ENCODE measurements at places on chromosomes 11 and 22.

DNA sequence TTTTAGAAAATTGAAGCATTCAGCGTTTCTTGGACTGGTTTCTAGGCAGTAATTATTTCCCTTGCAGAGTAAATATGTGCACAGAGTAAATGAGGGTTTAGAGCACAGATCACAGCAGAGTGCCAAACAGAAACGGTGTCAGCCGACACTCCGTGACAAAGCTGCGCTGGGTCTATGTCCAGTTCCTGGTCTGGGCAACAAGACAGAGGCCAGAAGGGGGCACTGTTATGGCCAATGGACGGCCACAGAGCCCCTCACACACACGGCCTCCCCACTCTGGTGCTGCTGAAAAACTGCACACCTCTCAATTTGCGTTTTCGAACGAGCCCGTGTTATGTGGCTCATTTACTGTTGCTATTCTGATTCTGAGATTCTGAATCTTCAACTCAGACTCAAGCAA lies 180.7 kb downstream of the MPPED1 start:
- peaks cover 2% of the 10 kb centered on the region for H3K36me3 ChIP-seq
- no peak overlapping the region for H3K4me3 ChIP-seq
- no peaks in the 10 kb centered on the region for H3K4me1 ChIP-seq
- peak; percentile 18 for DNase-seq

- no peaks in the 10 kb centered on the region for H3K4me1 ChIP-seq
- no peak for DNase-seq
- no peaks in the 10 kb centered on the region for H3K36me3 ChIP-seq
- H3K27ac ChIP-seq, result no peak overlapping the region
- no peak overlapping the region for H3K4me3 ChIP-seq
Observed at GRCh38 chr11:57920971-57921370, 102.7 kb upstream of the OR9Q1 start.

- no peaks in the 10 kb centered on the region for H3K36me3 ChIP-seq
- H3K4me3 ChIP-seq, result no peak overlapping the region
- no peak for DNase-seq
- H3K4me1 ChIP-seq, result peaks cover 39% of the 10 kb centered on the region
Observed at GRCh38 chr22:20232781-20233180, 35.3 kb downstream of the RTN4R start.

DNA sequence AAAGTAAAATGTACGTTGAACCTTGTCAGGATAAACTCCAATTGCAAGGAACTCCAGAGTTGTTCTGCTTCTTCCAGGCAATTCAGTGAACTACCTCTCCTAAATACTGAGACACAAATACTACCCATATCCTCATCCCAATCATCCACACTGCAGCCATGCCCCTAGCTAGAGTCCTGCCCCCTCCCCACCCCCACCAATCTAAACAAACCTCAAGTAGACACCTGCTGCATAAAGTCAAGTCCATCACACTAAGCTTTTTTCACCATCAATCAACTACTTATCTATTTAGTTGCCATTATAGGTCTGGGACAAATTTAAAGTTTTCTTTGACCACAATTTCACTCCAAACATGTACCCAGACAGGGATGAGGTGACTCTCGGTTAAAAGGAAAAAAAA lies 93.2 kb upstream of the APOA1 start:
- H3K27ac ChIP-seq, result no peak overlapping the region
- H3K4me1 ChIP-seq, result peaks cover 36% of the 10 kb centered on the region
- peaks cover 25% of the 10 kb centered on the region for H3K36me3 ChIP-seq
- peaks cover 6% of the 10 kb centered on the region for H3K27me3 ChIP-seq

DNA sequence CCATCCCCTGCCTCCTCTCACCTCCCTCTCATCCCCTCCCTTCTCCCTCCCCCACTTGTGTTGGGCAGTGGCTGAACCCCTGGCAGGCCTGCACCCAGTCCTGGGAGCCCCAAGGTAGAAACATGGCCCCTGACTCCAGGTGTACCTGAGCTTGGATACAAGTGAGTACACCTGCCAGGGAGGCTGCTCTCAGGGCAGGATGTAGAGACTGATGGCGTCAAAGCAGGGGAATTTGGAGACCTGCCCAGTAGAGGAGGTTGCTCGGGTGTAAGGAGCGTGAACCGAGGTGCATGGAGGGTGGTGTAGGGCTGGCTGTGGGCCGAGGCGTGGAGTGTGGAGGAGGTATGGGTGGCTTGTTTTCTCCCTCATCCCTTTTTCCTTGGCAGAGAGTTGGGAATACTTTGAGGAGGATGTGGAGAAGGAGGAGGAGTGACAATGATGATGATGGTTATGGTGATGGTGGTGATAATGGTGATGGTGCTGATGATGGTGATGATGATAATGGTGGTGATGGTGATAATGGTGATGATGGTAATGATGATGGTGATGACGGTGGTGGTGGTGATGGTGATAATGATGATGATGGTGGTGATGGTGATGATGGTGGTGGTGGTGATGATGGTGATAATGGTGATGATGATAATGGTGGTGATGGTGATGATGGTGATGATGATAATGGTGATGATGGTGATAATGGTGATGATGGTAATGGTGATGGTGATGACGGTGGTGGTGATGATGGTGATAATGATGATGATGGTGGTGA lies 12.3 kb downstream of the MRGPRG start:
- H3K36me3 ChIP-seq, result no peaks in the 10 kb centered on the region
- H3K27me3 ChIP-seq, result peaks cover 38% of the 10 kb centered on the region
- H3K4me1 ChIP-seq, result peaks cover 25% of the 10 kb centered on the region
- no peak for DNase-seq

DNA sequence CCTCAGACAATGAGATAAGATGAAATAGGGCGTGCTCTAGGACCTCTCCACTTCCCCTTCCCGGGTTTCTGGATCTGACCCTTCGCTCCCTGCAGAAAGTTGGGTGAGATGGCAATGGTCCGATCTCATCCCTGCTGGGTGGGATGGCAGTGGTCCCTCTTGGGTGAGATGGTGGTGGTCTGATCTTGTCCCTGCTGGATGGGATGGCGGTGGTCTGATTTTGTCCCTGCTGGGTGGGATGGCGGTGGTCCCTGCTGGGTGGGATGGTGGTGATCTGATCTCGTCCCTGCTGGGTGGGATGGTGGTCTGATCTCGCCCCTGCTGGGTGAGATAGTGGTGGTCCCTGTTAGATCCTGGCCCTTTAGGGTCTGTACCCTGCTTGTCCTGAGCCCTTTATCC lies 21.3 kb downstream of the ST14 start:
- no peaks in the 10 kb centered on the region for H3K36me3 ChIP-seq
- H3K4me3 ChIP-seq, result peak overlapping the region; percentile 18
- DNase-seq, result no peak
- no peak overlapping the region for H3K27ac ChIP-seq

DNA sequence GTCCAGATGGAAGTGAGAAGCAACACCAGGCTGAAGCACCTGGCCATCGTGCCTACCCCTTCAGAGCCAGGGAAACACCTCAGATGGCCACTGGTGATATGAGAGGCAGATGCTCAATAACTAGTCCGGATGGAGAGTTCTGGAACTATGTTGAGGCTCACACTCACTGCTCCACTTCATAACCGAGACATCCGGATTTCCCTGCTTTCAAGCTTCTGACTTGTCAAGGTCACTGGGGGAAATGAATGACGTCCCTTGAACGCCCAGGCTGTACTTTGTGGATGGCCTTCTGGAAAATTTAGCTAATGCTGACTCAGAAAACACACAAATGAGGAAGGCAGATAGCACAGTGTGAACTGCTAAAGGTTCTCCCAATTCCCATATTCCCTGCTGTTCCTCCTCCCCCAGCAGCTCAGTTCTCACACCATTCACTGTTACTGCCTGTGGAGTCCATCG lies at the start of gene LYVE1:
Gene LYVE1, minus strand, starts transcription at position 180 of the 456 bp plus-strand sequence. Its CDS starts 133 bp downstream, at position 47.
- H3K4me1 ChIP-seq, result no peaks in the 10 kb centered on the region
- H3K27me3 ChIP-seq, result peaks cover 10% of the 10 kb centered on the region
- no peaks in the 10 kb centered on the region for H3K36me3 ChIP-seq
- no peak within 1 kb of the TSS for H3K4me3 ChIP-seq

- H3K4me3 ChIP-seq, result no peak overlapping the region
- H3K27ac ChIP-seq, result no peak overlapping the region
- no peaks in the 10 kb centered on the region for H3K36me3 ChIP-seq
Observed at GRCh38 chr22:48238966-48239365, 1476.5 kb downstream of the TBC1D22A start.

- H3K4me3 ChIP-seq, result no peak overlapping the region
- peak; percentile 46 for DNase-seq
- peaks cover 27% of the 10 kb centered on the region for H3K4me1 ChIP-seq
- no peaks in the 10 kb centered on the region for H3K36me3 ChIP-seq
Observed at GRCh38 chr11:126573325-126573978, 218.0 kb downstream of the ST3GAL4 start.

DNA sequence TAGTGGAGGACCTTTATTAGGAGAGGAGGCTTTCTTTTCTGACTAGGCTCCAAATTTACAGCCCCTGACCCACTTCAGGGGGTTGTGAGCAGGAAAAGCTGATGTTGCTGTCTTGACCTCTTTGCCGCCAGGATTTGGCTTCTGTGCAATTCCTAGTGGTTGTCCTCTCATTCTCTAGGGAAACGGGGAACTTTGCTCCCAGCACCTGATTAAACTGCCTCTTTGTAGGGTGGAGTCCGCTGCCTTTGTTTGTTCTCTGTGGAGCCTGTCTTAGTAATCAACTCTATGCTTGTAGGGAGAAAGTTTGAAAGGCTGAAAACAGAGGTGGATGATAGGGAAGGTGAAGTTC lies 16.3 kb downstream of the CTNND1 start:
- H3K4me3 ChIP-seq, result peak overlapping the region; percentile 64
- no peak for DNase-seq
- no peaks in the 10 kb centered on the region for H3K27me3 ChIP-seq
- peak overlapping the region; percentile 97 for H3K27ac ChIP-seq
- H3K4me1 ChIP-seq, result peaks cover 86% of the 10 kb centered on the region
- peaks cover 21% of the 10 kb centered on the region for H3K36me3 ChIP-seq

DNA sequence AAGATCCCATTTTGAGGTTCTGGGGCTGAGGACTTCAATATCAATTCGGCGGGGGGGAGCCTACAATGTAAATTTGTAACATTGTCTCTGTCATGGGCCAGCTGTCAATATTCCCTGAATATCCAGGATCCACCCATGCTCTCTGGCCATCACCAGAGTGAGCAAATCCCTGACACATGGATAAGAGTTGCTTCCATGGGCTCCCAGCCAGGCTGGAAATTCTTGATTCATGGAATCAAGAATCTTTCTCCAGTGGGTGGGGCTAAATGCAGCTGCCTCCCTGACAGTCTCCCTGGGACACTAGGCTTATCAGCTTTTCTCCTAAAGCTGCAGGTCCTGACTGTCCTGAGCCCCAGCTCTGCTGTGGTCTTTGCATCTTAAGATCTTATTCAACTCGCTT lies 86.9 kb upstream of the IGLL5 start:
- no peak overlapping the region for H3K4me3 ChIP-seq
- H3K4me1 ChIP-seq, result no peaks in the 10 kb centered on the region
- H3K36me3 ChIP-seq, result no peaks in the 10 kb centered on the region
- H3K27ac ChIP-seq, result no peak overlapping the region

DNA sequence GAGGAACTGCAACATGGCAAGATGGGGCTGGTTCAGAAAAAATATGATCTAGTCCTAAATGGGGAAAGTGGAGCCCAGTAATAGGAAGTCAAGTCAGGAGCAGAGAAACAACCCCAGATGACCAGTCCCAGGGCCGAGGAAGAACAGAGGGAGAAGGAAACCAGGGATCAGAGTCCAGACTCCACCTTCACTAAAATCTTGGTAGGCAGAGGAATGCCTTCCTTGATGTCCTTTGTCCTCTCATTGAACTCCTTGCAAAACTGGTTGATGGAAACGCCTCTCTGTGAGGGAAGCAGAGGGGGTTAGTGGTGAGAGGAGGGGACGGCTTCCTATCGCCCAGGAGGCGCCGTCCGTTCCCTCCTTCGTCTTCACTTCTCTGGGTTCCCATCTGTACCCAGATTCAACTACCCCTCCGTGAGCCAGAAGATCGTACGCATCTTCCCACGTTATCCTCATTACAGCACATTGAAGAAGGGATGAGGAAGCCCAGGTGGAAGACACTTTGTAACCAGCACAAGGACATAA lies 607 bp downstream of the MRPL11 start:
- peak overlapping the region; percentile 96 for H3K4me3 ChIP-seq
- peak overlapping the region; percentile 49 for H3K27ac ChIP-seq
- H3K27me3 ChIP-seq, result peaks cover 4% of the 10 kb centered on the region

- H3K4me3 ChIP-seq, result no peak overlapping the region
- no peak for DNase-seq
- H3K36me3 ChIP-seq, result peaks cover under 1% of the 10 kb centered on the region
- H3K27ac ChIP-seq, result no peak overlapping the region
- peaks cover 24% of the 10 kb centered on the region for H3K4me1 ChIP-seq
Observed at GRCh38 chr22:38432264-38432663, 22.7 kb downstream of the KCNJ4 start.

Measured in nephron progenitor cell (in vitro differentiated cells).